ENCODE measurements at places on chromosomes 12 and 14.

DNA sequence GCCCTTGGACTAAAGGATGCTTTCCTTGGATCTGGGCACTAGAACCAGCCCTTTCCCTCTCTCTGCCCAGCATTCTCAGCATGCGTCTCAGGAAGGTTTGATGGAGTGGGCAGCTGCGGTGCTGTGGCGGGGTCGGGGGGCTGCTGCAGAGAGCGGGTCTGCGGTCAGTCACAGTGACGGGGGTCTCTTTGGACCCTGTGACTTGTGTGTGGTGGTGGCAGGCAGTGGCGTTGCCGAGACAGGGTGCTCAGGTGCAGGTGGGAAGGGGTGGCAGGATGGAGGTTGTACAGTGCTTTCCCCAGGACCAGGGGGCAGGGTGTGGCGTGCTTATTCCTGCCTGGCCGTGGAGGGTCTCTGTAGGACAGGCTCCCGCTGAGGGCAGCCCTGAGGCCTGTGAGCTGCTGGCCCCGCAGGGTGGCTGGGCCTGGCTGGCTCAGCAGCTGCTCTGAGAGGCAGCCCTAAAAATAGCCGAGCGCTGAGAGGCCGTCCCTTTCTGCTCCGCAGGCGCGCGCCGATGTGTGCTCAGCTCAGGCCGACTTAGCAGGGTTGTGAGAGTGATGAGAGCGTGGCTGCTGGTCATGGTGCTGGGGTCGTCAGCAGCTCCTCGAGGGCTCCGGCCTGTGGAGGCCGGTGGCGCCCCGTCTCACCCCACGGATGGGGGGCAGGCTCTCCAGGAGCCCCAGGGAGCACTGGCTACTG lies 9.7 kb downstream of the PACS2 start:
- no peak for DNase-seq

DNA sequence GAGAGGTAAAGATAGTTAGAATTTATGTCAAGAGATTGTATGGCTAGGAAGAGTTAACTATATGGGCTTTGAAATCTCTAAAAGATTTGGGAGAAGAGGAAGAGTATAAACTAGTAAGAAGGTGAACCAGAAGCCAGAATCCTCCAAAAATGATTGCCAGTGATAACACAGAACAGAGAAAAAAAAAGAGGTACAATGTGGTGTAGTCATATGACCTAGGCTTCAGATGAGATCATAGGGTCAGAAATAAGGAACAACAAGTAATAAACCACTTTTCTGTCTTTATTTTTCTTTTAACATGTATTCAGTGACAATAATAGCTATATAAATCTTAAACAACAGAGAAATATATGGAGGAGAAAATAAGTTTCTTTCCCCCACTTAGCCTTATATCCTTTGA lies 2.0 kb upstream of the NECAP1 start:
- no peak for DNase-seq

DNA sequence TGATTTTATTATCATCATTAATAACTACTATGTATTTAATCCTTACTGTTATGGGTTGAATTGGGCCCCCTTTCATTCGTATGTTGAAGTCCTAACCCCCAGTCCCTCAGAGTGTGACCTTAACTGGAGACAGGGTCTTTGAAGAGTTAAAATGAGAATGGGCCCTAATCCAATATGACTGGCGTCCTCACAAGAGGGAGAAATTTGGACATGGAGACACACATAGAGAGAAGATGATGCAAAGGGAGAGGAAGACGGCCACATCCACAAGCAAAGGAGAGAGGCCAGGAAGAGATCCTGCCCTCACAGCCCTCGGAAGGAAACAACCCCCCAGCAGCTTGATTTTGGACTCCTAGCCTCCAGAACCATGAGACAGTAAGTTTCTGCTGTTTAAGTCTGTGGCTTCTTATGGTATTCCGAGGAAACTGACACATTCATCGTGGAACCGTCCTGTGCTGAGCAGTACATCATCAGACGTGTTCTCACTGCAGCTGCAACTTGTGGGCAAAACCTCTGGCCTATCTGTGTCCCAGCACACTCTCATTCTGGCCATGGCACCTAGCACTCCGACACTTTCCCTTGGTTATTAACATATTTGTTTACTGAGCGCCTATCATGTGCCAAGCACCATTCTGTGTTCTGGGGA lies 127.6 kb downstream of the SLC38A6 start:
- no peak for DNase-seq

GRCh38 chr12:11510671-11511070 lies 115.3 kb upstream of the PRB2 start:
- DNase-seq, result no peak

DNA sequence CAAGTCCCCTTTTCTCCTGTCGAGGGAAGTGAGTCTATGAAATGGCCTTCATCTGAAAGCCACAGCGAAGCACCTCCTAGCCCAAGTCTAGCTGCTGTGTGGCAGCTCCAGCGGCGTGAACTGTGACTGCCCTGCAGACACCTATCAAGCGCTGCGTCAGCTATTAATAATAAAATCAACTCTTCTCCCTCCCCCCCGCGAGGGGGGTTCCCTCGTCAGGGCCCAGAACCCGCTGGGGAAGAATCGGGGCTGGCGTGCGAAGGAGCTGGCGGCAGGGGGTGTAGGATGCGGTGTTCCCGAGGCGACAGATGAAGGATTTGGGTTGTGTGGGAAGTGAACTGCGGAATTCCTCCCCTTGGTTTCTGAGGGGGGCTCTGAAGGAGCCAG lies 662 bp upstream of the ATP2A2 start:
- no peak for DNase-seq

DNA sequence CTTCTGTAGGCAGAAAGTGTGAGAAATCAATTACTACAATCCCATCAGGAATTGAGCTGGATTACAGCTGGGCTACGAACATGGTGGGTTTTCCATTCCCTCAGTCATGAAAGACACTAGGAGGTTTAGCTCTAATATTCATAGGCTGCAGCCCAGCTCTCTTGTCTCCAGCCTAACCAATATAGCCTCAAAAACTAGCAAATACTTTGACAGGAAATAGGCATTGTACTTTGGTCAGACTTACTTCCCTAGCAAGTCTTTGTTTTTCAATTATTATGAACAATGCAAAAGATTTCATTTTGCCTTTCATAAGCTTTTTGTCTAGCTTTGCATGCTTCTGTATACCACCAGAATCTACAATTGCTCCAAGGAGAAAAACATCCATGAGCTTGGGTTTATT lies 296.2 kb downstream of the GPHN start:
- no peak for DNase-seq

GRCh38 chr12:44640427-44641190 lies 235.5 kb downstream of the NELL2 start:
- DNase-seq, result no peak

DNA sequence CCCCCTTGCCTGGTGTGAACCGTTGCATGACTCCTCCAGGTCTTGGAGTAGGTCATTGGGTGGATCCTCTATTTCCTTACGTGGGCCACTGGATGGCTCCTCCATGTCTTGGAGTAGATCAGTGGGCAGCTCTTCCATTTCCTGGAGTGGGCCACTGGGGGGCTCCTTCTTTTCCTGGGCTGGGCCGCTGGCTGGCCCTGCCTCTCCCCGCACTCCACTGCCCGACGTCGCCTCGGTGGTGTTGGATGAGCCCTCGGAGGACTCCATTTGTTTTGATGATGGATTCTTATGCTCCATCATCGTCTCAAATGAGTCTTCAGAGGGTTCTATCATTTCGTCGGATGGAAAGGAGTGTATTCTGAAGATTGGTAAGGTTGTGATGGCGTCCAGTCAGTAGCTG lies 19.1 kb downstream of the RTL1 start:
- no peak for DNase-seq

- DNase-seq, result peak; percentile 65
These were observed 19.3 kb downstream of the BRF1 start for GRCh38 chr14:105281371-105282097.

DNA sequence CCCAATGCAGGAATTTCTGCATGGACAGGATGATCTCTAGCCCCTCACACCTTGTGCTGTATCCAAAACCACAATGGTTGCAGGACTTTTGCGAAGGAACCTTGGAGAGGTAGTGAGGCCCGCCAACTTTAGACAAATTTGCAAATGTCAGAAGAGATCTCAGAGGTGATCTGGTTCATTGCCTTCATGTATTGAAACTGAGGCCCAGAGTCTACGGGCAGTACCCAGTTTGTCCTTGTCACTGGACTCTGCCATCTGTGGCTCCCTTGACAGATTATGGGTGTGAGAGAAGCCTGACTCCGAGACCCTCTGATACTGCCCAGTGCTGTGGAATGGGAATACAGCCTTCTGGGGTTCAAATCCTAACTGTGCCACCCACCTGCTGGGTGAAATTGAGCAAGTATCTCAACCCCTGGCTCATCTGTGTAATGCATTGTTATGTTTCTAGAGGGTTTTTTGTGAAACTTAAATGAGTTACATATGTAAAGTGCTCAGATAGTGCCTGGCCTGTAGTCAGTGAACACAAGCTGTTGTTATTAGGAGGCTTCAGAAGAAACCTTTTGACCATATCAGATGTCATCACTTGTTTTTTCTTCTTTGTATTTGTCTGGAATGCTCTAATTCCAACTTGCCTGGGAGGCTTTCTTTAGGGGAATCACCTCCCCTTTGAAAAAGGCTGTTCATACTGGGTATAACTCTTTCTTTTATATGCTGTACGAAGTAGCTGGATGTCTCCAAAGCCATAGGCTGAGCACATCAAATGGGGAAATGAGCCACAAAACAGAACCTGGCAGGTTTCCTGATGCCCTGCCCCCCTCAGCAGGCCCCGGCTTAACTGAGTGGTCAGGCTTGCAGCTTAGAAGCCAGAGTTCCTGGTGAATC lies 71.4 kb upstream of the SRSF5 start:
- DNase-seq, result no peak

- no peak for DNase-seq
These were observed 29.5 kb downstream of the SNRNP35 start for GRCh38 chr12:123487428-123487827.

DNA sequence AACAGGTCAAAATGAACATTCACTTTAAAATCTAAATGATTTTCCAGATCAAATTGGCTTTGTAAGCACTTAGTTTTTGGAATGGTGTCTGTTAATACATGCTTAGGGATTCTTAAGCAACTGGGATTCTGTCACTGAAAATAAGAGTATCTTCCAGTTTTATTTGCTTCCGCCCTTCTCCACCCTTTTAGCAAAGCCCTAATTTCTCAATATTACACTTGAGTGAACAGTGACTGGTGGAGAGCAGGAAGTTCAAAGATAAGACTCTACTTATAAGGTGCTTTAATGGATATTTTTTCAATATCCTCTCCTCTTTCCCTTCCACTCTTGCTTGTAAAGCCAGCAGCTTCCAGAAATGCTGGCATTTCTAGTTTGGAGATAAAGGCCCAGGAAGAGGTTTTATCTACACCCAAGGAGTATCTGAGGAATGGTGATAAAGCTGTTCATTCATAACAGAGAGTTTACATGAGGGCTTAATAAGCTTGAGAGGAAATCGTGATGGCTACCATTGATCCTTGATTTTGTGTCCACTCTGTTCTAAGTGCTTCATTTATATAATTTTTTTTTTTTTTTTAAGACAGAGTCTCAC lies 265.9 kb upstream of the PRICKLE1 start:
- no peak for DNase-seq

GRCh38 chr14:86575141-86575540 lies 1045.2 kb downstream of the FLRT2 start:
- DNase-seq, result no peak

- no peak for DNase-seq
These were observed 1.2 kb downstream of the VSIG10 start for GRCh38 chr12:118102609-118103008.

DNA sequence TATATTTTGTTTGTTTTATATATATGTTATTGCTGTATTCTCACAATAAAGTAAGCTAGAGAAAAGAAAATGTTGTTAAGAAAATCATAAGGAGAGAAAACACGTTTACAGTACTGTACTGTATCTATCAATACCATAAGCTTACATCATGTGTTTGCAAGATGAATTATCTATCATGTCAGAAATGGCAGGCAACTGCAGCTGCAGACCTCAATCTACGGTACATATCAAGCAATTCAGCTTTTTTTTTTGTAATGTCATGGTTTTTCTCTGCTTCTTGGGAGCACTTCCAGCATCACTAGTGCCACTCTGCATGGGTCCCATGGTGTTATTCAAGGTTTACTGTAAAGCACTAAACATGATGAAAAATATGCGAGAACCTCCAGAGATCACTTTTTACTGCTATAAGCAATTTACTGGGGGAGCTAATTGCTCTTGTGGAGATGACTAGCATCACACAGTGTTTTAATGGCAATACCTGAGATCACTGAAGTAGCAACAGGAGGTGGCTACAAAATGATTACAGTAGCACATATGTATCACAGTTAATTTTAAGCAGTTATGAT lies 9.0 kb upstream of the KRT2 start:
- no peak for DNase-seq

GRCh38 chr14:104333646-104334423 lies 195.4 kb downstream of the KIF26A start:
- DNase-seq, result no peak

- DNase-seq, result peak; percentile 59
These were observed 6.0 kb upstream of the CHD4 start for GRCh38 chr12:6613015-6613775.

GRCh38 chr12:124438437-124439056 lies 128.9 kb downstream of the NCOR2 start:
- no peak for DNase-seq

DNA sequence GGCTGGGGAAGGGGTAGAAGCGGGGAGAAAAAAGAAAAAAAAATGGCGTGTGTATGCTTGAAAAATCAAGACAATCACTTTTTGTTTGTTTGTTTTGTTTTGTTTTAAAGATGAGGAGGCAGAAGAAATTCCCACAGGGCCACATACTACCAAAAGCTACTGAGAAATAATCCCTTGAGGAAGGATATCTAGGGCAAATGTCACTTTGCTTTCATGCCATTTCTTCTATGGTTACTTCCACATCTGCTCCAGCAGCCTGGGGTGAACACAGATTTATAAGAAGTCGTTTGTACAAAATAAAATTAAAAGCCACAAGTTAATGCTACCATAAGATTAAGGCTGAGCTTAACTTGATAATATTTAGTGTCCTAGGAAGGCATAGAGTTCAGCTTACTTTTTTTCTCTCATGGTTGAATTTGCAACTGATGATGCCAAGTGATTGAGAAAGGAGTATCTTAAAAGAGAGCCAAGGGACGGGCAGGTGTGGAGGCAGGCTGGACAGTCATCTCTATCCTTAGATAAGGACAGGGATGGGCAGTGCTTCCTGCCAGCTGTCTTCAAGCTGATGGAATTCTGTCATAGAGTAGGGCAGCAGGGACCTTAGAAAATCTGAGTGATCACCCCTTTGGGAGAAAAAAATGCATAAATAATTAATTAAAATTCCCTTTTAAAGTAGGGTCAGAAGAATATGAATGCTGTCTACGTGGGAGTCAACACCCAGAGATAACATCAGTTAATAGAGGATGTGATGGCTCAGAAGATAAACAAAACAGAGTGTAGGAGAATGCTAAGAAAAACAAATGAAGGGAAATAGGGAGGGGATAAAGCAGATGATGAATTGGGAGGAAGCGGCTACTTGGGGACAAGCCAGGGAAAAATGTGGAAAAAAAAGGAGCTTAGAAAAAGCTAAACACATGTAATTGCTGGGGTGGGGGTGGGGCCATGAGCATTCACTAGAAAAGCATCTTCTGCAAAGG lies 57.1 kb downstream of the DYRK2 start:
- DNase-seq, result no peak

GRCh38 chr12:51951843-51952722 lies 584 bp downstream of the ACVR1B start:
- DNase-seq, result no peak
